ENCODE measurements at places on chromosomes 3 and 15. TPM values are rescaled to one million over a fixed set of nuclear protein-coding genes. Genes with fewer than 3 reads are reported as not detected.

Gene KLHDC8B
- total RNA-seq, result 18.8 TPM

Gene RPL39L
- 12.5 TPM for total RNA-seq

Gene MOBP
- not detected for total RNA-seq

Gene CADPS
- 7.0 TPM for total RNA-seq

Gene SST
- total RNA-seq, result not detected

Gene CCR3
- total RNA-seq, result not detected

Gene SAMD7
- total RNA-seq, result not detected

Gene RASA2
- 42.2 TPM for total RNA-seq

Gene NR1I2
- total RNA-seq, result not detected

Gene HTD2
- 9.7 TPM for total RNA-seq

Gene CKMT1A
- total RNA-seq, result not detected

Gene FMN1
- total RNA-seq, result 6.8 TPM

Gene LDHAL6B
- total RNA-seq, result not detected

Gene PSTPIP1
- not detected for total RNA-seq

Gene PARP3
- total RNA-seq, result 26.1 TPM

Gene CELF6
- 0.16 TPM for total RNA-seq

Gene AMT
- total RNA-seq, result 1.9 TPM

Gene DUOX2
- 0.12 TPM for total RNA-seq

Gene XCR1
- not detected for total RNA-seq

Gene SUSD5
- 16.1 TPM for total RNA-seq

Gene SOX14
- total RNA-seq, result not detected

Gene KLHL40
- not detected for total RNA-seq

Gene MKRN2OS
- total RNA-seq, result not detected

Gene TIMP4
- 5.7 TPM for total RNA-seq

Gene ACAN
- total RNA-seq, result 8.6 TPM

Gene THOC7
- 25.0 TPM for total RNA-seq

Gene IL12A
- 2.8 TPM for total RNA-seq

Gene ADPRH
- 6.8 TPM for total RNA-seq

Gene PTX3
- total RNA-seq, result 515 TPM

Gene FBXW12
- 0.12 TPM for total RNA-seq

Gene TP53BP1
- 90.9 TPM for total RNA-seq

Gene SCAANT1
- total RNA-seq, result not detected

Gene NEO1
- total RNA-seq, result 23.7 TPM

Gene ZNF710
- total RNA-seq, result 25.2 TPM

Gene ITIH3
- total RNA-seq, result 1.1 TPM

Gene LARP6
- 56.6 TPM for total RNA-seq

Gene THPO
- 0.12 TPM for total RNA-seq

Gene UNC13C
- total RNA-seq, result not detected

Gene KLF15
- total RNA-seq, result 0.49 TPM

Gene ZCWPW2
- 0.65 TPM for total RNA-seq

Gene TM4SF1
- 1.3 TPM for total RNA-seq

Gene CFAP100
- total RNA-seq, result not detected

Gene MYRIP
- total RNA-seq, result 0.65 TPM

Gene MUC4
- not detected for total RNA-seq

Gene PIGB
- 19.3 TPM for total RNA-seq

Gene ATP13A5
- not detected for total RNA-seq

Gene CRABP1
- total RNA-seq, result 0.32 TPM

Gene SLC7A14
- 3.6 TPM for total RNA-seq

Gene CRTC3
- total RNA-seq, result 29.9 TPM

Gene SCN11A
- total RNA-seq, result under 0.01 TPM

Gene NAALADL2
- 30.5 TPM for total RNA-seq

Gene OSTN
- not detected for total RNA-seq

Gene GRAMD1C
- 2.4 TPM for total RNA-seq

Gene ALDH1A2
- total RNA-seq, result 1.2 TPM

Gene C15orf39
- total RNA-seq, result 11.5 TPM

Gene SLC35A5
- 48.7 TPM for total RNA-seq

Gene DUOX1
- total RNA-seq, result 1.5 TPM

Gene LMOD3
- not detected for total RNA-seq
